Karpas-422 (cell line): ENCODE measurements at places on chromosomes 5 and 9.

DNA sequence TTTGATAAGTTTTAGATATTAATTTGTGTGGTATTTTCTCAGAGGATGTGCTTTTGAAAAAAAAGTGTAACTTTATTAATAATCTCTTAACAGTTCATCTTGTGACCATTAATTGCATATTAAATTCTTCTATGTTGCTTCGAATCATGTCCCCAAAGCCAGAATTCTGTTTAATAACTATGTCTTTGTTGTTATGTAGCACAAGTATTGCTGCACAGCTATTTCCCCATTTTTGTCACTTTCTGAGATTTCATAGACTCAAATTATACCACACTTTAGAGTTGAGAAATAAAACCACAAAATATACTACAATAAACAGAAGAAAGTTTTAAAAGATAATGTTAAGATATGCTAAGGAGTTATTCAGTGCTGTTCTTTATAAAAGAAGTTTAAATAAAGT, 2.8 kb downstream of the MEF2C start:
- peak; percentile 67 for DNase-seq

- DNase-seq, result no peak
These were observed 28.2 kb upstream of the FOXI1 start for GRCh38 chr5:170077526-170077925.

- DNase-seq, result no peak
These were observed 334.7 kb downstream of the FBXL7 start for GRCh38 chr5:15834596-15835245.

DNA sequence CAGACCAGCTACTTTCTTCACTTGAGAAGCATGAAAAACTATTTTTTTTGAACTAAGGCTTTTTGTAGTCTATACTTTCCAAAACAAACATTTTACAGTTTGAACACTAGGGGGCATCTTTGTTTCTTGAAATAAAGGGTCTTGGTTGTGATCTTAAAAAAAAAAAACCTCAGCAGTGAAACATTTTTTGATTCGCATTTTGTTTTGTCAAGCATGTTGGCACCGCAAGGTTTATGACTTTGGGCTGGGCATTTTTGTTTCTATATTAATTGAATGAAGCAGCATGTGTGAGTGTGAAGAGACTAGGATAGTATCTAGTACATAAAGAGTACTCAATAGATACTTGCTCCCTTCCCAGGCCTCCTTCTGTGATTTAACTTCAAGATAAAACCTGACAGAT, 31.6 kb upstream of the ACOT12 start:
- DNase-seq, result peak; percentile 86

DNA sequence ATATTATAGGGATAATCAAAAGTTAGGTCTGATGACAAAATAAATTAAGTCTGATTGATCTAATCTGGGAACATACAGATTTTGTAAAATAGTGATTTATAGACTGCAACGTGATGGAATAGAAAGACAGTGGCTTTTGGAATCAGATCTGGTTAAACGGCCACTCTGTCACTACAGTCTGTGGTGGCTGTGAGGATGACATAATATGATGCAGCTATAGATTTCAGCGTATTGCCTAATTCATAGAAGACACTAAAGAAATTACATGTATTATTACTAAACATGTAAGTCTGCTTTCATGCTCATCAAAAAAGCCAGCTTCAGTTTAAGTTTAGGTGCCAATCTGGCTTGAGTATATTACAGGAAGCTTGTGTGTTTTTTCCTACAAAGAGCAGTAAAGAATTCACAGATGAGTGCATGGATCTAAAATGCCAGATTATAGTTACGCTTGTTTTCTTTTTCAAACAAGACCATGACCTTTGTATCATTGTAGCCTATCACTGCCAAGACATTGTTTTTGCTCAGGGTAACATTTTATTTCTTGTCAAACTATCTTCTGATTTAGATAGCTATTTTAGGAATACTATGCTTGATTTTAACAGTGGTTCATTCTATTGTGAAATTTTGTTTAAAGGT, 25.7 kb downstream of the CPEB4 start:
- DNase-seq, result no peak

GRCh38 chr5:35880156-35880555, 23.5 kb downstream of the IL7R start:
- no peak for DNase-seq

DNA sequence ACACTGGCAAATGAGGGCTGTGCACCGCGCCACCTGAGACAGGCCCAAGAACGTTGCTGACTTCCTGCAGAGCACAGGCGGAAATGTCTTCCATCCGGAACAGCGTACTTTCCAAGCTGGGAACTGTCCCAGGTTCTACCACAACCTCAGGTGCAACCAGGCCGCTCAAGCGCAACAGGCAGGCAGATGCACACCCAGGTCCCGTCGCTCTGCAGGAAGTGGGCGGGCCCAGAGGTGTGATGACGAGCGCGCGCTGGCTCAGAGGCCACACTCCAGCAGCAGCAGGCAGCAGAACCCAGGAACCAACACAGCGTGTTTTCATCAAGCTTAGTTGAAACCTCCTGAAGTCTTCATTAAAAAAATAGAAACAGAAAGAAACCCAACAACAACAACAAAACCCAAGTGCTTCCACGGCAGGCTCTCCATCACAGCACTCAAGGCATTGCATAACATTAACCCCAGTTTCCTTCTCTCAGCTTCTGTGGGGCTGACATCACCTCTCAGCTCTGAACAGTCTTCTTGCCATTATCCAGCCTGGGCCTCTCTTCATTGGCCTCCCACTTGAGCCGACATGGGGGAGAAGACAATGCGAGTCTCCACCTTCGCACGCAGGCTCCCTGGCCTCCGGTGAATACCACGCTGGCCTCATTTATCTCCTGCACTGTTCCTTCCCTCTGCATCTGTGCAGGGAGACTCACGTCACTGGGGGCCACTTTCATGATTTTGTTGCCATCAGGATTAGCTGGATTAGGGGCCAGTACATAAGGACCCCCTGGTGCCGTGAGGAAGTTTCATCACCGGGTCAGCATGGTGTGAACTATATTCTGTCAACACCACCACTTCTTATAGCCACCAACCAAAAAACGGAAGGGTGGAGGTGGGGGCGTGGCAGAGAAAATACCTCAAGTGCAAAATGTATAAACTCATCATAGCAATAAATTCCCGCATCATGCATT, 22.1 kb downstream of the PTCH1 start:
- peak; percentile 94 for DNase-seq

DNA sequence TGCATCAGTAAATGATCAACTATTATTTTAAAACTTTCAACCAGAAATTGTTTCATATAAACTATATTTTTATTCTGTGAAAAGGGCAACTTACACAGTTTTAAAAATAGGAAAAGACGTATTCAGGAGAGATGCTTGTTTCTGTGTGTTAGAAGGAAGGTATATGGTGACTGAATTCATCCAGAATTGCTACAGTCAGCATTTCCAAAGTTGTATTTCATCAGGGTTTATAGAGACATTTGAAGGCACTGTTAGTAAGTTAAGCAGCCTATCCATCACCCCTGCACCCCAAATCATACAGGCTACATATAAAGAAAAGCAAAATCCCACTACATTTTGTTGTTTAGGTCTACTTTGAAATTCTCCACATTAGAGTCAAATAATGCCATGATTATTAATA, 716.0 kb downstream of the KCTD16 start:
- DNase-seq, result no peak

GRCh38 chr5:161585798-161586197, 39.3 kb upstream of the GABRB2 start:
- DNase-seq, result no peak

DNA sequence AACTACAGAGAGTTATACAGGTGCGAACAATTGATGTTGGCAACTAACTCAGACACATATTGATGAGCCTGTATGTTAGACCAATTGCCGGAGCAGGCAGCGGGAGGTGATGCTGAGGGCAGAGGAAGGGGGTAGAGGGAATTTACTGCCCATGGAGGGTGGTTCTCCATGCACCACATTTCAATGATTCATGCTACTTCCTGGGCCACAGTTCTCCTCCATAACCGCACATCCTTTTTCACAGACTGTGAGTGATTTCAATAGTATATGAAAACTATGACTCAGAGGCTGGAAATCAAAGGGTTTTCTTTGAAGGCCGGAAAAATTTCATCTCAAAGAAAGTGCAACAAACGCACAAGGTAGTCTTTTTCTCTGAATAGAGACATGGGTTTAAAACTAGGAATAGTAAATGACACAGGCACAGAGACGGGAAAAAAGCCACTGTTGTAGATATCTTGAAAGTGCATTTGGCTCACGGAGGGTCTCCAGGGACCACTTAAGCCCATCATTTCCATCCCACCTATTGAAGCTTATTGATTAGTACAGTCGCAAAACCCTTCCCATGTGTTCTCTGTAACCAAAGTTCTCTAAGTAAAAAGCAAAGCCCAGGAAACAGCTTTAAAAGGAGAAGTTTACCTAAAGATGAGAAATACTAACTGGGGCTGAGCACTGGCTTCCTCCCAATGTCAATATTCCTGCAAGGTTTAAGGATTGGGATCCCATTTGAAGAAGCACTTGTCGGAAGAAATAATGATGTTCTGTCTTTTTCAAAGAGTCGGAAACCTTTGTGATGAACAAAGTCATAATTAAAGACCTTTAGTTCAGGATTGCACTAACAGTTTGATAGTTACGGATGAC, 28.0 kb upstream of the ADAM19 start:
- no peak for DNase-seq

GRCh38 chr5:148747536-148747906, 78.9 kb upstream of the ADRB2 start:
- no peak for DNase-seq

DNA sequence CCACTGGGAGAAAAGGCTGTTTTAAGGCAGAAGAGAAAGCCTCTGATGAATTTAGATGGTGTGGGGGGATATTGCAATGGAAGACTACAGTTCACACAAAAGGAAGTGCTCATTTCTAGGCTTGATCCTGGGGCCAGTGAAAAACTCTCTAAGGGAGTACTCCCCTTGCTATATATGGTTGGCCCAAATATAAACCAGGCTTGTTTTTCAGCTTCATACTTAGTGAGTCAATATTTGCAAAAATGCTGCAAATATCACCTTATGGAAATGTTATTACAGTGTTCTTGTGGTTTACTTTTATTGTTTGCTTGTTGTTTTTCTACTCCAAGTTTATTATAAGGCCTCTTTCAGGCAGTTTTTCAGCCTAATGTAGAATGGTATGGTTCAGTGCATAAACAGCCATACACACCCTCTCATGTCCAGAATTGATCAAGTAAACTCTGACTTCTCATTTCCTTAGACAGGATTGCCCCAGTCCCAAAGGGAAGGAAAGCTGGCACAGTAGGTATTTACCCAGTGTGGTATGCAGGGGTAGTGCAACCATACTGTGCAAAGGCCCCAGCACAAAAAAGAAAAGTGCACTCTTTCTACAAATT, 115.1 kb downstream of the FEM1C start:
- no peak for DNase-seq

GRCh38 chr5:63125862-63126261, 547.2 kb downstream of the LRRC70 start:
- peak; percentile 70 for DNase-seq

DNA sequence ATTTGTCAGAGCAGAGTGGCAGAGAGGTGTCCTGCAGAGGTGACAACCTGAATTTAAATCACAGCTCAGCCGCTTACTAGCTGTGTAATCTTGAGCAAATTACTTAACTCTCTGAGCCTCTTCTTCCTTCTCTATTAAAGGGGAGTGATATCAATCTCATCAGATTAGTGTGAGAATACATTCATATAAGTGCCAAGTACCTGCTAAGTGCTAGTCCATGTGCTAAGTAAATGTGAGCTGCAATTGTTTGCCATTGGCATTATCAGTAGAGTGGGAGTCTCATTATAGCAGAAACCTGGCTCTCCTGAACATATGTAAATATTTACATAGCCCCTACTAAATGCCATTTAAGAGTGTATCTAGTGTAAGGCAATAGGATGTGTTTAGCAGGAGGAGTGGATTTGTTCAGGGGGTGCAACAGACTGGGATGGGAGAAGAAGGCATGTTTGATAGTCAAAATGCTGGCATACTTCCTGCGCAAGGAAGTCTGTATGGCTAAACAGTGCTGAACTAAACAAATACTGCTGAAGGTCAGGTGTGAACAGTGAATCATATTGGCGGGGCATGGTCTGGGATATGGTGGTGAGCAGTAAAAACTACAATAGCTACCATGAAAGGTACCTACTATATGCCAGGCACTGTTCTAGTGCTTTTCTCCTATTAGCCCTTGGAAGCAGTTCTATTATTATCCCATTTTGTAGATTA, 74.5 kb downstream of the F2RL2 start:
- no peak for DNase-seq
